ENCODE measurements at places on chromosomes 1 and 21.

GRCh38 chr1:97870589-97870988 lies 50.2 kb downstream of the DPYD start:
- DNase-seq: no peak

GRCh38 chr1:25011943-25012638 lies 82.0 kb upstream of the RUNX3 start:
- DNase-seq: no peak

GRCh38 chr1:86914601-86914997 lies at the start of gene HS2ST1:
HS2ST1 (plus strand) TSS chr1:86914635.
- DNase-seq: no peak

DNA sequence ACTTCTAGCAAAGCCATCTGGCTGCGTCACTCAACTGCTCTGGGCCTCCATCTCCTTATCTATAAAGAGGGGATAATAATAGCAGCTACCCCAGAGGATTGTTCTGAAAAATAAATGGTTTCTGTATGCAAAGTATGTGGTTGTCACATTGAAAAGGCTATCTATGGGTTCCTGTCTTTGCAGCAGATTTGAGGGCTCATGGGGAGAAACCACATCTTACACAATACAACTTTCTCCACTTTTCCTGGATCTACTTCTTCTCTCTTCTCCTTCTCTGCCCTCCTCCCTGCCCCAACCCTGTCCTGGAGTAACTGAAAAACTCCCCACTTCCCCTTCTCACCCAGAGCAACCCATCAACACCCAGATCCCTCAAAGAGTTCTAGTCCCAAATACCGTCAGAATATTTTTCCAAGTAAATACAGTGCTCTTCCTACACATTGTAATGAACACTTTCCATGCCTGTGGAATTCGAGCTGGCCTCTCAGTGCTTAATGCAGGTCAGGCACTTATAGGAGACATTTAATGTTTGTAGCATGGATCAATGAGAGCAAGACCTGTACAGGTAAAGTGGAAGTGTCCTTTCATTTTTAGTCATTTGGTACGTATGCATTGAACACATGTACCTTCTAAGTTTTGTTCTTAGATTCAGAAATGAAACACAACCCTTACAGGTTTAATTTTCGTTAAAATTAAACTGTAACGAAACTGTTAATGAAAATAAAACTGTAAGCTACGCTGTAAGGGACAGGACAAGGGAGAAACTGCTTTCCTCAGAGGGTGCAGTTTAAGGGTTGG lies 131.9 kb downstream of the AK5 start:
- no peak for DNase-seq

DNA sequence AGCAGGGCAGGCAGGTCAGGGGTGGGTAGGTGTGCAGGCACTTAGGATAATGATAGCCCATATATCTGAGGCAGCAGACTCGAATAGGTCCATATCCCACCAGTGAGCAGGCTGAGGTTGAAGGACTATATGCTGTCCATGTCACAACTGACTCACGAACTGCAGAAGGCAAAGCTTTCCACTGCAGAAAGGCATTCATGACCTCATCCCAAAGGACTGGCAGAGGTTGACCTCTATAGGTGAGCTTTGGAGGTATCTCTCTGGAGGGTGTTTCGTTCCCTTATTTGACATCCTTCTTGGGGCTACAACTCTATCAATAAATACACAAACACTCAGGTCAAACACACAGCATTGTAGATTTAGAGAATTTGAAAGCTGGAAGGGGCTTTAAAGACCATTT lies 42.8 kb upstream of the MARK1 start:
- DNase-seq: no peak

DNA sequence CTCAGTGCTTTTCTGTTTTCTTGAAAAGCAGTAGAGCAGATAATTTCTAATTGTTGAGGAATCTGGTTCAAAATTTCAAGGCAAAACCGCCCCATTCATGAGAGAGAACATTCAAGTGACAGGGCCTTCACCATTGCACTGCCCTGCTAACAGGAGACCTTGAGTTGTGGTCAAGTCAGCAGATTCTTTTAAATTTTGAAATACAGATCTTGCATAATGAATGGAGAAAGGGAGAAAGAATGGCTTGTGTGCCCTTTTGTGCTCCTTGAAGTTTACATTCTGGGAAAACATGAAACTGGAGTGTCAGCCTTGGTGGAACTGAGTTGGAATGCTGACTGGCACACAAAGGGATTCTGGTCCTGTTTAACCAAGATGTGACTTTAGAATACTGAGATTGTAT lies 164.5 kb upstream of the UBE2U start:
- no peak for DNase-seq

DNA sequence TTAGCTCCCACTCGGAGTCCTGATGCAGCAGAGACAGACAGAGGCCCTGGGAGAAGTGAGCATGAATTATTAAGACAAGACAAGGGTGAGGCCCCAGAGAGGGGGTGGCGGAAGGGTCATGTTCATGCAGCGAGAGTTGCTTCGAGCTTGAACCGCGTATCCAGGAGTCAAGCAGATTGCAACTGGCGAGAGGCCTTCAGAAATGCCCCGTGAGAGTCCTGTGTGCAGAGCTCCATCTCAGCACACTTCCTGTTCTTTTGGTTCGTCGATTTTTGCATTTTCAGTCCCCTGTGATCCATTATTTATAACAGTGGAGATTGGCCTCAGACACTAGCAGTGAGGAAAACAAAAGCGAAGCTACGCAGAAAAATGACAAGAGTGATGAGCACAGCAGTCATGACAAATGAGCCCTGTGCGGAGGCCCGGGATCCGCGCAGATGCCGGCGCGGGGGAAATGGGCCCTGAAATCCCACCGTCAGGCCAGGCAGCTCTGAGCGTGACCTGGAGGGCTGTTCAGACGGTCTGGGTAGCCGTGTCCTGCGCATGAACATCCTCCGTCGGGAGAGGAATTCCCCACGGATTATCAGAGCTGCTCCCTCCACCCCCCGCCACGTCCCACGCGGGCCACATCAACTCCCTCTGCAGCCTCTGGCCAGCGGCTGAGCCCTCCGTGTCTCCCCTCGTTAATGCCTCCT lies 15.0 kb downstream of the PDE9A start:
- DNase-seq: no peak

DNA sequence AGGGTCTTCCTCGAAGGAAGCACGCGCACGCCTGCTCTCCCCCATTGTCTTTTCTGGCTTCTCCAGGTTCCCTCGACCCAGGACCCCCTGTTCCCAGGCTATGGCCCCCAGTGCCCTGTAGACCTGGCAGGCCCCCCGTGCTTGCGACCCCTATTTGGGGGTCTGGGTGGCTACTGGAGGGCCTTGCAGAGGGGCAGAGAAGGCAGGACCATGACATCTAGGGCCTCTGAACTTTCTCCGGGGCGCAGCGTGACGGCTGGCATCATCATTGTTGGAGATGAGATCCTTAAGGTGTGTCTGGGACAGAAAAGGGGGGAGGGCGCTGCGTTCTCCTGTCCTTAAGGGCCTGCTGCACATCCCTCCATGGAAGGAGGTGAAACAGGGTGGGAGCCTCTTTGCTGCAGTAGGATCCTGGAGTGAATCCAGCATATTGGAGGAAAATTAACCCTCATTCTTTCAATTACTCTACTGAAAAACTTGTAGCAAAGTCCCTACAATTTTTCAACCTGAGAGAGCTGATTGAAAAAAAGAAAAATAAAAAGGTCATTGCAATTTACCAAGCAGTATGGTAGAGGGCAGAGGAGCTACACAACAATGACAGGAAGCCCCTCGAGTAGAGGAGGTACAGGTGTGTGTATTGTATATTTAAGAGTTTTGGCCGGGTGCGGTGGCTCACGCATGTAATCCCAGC lies 777 bp downstream of the FLAD1 start:
- no peak for DNase-seq

Measured in stimulated activated CD8-positive, alpha-beta memory T cell treated with anti-CD3 and anti-CD28 coated beads, Interleukin-2, amount 100 ng/mL, for 1 hour (primary cell).